ENCODE measurements at places on chromosomes 7 and 10.
A peak's percentile ranks its signal among the peaks of the same experiment; 100 is the strongest.

DNA sequence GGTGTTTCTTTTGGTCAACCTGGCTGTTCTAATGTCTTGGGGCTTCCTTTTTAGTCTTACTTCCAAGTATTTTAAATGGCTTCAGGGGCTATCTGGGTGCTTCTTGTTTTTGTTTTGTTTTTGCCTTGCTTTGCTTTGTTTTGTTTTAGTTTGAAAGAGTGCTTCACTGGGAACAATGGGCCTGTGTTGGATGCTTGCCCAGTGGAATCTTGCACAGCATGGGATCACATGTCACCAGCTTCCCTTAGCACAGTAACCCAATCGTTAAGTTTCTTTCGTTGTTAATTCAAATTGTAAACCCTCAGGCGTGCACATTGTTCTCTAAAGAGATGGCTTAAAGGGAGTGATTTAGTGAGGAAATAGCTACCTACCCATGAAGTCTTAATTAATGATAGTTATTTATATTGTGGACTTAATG lies 8.9 kb downstream of the COL17A1 start:
- peak; percentile 55 for DNase-seq

DNA sequence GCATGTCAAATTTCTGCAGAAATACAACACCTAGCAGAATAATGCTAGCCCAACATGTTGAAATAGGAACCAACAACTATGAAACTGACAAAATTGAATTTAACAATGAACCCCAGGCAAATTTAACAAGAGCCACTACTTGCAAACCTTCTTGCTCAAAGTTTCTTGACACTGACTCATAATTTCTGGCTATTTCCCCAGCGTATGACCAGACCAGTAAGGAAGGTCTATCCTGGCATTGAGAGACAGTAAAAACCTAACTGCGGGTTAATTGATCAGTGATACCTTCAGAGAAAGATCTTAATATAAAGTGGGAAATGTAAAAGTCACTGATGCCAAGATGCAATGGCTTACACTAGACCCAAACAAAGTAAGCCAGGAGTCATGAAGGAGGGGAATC lies 510.1 kb downstream of the ARL4A start:
- DNase-seq = no peak

DNA sequence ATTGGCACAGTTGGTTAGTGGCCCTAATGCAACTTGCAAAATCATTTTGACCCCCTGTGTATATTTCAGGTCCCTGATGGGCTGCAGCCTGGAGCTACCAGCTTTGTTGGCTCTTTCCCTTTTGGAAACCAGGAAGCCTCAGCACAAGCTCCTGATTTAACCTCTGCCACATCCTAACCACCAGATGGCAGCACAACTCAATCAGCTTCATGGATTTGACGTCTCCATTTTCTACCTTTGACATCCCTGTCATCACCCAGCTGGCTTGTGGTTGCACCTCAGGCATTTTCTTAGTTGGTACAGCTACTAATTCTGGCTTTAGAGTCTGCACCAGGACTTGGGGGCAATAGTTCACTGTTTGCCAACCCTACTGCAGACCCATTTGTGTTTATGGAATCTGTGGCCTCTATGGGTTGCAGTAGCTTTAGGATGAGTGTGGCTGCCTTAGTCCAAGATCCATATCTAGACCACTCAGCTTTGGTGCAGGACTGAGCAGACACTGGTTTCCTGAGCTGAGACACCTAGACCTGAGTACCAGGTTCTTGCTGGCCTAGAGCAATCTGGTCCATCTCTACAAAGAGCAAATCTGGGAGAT lies 456.2 kb downstream of the REEP3 start:
- no peak for DNase-seq

GRCh38 chr10:61399406-61399805 lies 53.8 kb downstream of the TMEM26 start:
- DNase-seq = no peak

DNA sequence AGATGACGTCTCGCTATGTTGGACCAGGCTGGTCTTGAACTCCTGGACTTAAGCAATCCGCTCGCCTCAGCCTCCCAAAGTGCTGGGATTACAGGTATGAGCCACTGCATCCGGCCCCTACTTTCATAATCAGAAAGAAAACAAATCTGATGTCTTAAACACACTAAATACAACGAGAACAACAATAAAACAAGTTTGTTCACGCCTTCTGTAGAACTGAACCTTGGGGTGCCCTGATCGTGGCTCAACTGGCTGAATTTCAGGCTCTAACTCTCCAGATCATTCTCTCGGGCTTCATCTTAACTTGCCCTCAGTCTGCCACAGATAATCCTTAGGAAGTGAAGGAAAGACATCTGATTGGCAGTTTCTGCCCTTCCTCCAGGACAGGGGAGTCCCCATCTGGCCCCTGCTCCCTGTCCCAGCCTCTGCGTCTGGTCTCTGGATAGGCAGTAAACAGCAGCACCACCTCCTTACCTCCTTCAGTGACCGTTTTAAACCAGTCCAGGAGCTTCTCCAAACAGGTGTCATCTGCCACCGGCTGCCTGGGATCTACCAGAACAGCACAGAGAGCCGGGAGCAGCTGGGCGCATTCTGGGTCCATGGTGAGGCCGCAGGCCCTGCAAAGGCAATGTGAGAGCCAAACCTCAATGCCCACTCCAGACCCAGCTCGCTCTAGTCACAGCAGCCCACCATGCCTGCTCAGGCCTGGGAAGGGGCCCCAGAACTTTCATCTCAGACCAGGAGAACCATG lies 1.3 kb downstream of the BRAT1 start:
- DNase-seq = no peak

- DNase-seq = no peak
Observed at GRCh38 chr7:158824028-158824427, 5.3 kb downstream of the ESYT2 start.

- DNase-seq = no peak
Observed at GRCh38 chr7:2577914-2578680, 19.3 kb downstream of the IQCE start.

DNA sequence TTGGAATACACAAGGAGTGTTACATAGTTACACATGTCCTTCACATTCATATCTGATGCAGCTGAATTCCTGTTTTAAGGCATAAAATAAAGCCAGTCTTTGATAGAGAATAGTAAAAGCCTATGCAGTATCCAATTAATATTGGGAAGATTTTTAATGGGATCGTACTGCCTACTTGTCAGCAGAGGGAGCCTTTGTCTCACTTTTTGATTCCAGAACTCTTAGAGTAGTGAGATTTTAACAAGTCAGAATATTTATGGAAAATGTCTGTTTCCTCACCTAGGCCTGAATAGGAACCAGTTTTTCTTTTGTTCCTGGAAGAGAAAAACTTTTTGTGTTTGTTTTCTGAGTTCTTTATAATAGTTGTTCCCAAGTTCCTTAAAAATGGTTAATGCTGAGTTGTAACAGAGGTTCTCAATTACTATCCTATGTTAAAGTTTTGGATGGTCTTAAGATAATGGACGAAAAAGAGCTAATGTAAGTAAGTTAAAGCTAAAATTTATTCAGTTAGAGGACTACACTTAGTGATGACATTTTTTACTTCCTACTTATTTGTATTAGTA lies 114.0 kb downstream of the BBS9 start:
- peak; percentile 21 for DNase-seq

DNA sequence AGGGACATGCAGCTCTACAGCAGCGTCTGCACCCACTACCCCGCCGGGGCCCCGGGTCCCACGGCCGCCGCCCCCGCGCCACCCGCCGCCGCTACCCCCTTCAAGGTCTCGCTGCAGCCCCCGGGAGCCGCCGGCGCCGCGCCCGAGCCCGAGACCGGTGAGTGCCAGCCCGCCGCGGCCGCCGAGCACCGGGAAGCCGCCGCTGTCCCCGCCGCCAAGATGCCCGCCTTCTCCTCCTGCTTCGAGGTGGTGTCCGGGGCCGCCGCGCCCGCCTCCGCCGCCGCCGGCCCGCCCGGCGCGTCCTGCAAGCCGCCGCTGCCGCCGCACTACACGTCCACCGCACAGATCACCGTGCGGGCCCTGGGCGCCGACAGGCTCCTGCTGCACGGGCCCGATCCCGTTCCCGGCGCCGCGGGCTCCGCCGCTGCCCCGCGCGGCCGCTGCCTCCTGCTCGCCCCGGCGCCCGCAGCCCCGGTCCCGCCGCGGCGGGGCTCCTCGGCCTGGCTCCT lies 631 bp downstream of the OTUD1 start:
- no peak for DNase-seq

GRCh38 chr7:77258593-77258992 lies 59.0 kb upstream of the FGL2 start:
- DNase-seq = no peak

DNA sequence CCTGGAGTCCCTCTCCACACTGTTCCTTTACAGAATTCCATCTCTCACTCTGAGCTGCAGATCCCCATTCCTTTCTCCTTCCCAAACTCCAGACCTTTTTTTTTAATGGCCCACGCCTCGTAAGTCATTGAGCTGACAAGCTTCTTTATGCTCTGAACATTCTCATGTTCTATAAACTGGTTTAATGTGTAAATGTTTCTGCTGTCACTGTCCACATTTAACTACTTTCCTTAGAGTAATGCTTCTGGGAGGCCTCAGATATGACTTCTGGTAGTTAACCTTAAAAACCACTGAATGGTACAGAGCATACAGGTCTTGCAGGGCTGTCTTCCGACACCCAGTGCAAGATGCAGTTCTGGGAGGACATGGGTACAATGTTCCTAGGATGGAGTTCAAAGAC lies 71.1 kb upstream of the CAMK2B start:
- no peak for DNase-seq

DNA sequence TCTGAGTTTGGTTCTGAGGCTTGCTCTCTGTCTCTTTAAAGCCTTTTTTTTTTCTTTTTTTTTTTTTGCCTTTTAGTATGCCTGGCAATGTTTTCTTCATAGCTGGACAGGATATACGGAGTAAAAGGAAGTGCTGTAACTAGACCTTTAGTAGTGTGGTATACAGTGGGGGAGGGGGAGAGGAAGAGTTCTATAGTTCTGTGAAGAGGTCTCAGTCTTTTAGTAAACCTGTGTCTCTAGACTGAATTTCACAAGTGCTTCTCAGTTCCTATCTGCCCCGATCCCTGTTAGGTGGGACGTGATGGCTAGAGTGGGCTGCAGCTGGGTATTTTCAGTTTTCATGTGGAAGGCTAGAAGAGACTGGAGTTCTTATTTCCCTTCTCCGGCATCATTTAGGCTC lies 3.1 kb upstream of the ABCC2 start:
- no peak for DNase-seq

- DNase-seq = no peak
Observed at GRCh38 chr10:33270971-33271370, 63.5 kb downstream of the NRP1 start.

GRCh38 chr10:129655007-129655678 lies 188.1 kb downstream of the MGMT start:
- no peak for DNase-seq

- DNase-seq = no peak
Observed at GRCh38 chr7:42143711-42144600, 93.1 kb downstream of the GLI3 start.

- no peak for DNase-seq
Observed at GRCh38 chr7:16422103-16422435, 731 bp upstream of the CRPPA start.

- DNase-seq = no peak
Observed at GRCh38 chr7:50791938-50792341, 9.2 kb upstream of the GRB10 start.

- no peak for DNase-seq
Observed at GRCh38 chr7:150945171-150945852, 32.8 kb downstream of the KCNH2 start.

DNA sequence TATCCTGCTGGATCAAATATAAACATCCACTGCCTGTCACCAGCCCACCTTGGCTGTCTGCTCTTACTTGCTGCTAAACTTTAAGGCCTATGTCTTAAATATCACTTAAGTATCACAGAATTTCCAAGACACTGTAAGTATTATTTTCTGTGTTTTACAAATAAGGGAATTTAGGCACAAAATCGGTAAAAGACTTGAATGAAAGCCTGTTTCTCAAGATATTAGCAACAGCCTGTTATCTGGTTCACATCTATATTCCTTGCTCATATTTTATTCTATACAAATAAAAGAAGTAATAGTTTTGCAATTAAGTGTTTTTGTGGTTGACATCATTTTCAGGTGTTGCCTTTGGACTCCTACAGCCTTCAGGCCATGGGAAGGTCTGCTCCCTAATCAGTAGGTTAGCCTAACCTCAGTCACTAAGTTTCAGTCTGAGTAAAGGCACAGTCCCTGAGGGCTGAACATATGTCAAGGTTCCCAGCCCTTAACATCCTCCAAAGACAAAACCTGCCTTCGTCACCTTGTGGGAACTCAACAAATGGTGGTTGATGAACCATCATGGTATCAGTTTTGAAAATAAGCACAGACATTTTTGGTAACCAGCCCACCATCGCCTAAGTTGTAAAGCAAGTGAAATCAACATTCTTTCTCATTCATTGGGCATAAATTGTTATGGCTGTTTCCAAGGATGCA lies 127.1 kb downstream of the CREB5 start:
- DNase-seq = no peak

- DNase-seq = no peak
Observed at GRCh38 chr7:78443811-78444210, 645.2 kb downstream of the PHTF2 start.

DNA sequence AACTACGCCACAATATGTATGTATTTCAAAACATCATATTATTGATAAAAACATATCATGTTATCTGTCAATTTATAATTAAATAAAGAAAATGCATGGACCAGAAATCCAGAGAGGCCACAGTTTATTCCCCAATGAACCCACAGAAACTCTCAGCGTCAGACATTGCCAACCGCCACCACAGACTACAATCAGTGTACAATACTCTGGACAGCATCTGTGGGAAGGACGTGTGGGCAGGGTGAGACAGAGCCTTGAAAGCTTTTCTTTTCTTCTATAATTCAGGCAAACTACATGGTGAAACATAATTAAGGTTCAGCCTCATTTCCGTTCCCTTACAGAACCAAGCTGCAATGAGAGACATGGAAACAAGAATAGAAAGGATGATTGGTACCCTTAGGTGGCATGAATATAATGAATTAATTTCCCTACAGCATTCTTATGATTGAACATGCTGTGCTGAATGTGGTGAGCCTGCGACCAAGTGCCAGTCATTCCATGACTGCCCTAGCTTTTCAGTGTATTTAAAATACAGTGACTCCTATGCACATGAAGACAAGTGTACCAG lies 909.3 kb downstream of the SORCS1 start:
- DNase-seq = no peak

- no peak for DNase-seq
Observed at GRCh38 chr10:52353960-52354394, 39.9 kb downstream of the DKK1 start.

GRCh38 chr7:66939325-66939724 lies 18.3 kb downstream of the TMEM248 start:
- no peak for DNase-seq

DNA sequence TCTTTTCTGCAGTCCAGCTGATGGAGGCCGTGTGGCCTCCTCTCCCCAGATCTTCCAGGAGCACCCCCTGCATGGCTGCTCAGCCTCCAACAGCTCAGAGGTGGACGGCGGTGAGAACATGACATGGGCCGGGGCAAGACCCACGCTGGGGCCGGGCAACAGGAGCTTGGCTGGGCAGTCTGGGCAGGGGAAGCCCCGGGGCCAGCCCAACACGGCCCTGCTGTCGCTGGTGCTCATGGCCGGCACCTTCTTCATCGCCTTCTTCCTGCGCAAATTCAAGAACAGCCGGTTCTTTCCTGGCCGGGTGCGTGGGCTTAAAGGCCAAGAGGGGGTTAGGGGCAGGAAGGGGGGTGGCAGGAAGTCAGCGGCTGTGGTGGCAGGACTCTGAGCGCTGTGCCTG lies 6.6 kb downstream of the FASTK start:
- no peak for DNase-seq

- DNase-seq = no peak
Observed at GRCh38 chr10:31678575-31679516, 249.8 kb downstream of the ARHGAP12 start.

Measured in NCI-H2107 (cell line).